ENCODE measurements at places on chromosomes 13 and 19.

- DNase-seq: no peak
Measured at GRCh38 chr13:29591310-29591709, 4.2 kb downstream of the SLC7A1 start.

- DNase-seq: no peak
Measured at GRCh38 chr13:40061466-40062450, 406.3 kb downstream of the COG6 start.

DNA sequence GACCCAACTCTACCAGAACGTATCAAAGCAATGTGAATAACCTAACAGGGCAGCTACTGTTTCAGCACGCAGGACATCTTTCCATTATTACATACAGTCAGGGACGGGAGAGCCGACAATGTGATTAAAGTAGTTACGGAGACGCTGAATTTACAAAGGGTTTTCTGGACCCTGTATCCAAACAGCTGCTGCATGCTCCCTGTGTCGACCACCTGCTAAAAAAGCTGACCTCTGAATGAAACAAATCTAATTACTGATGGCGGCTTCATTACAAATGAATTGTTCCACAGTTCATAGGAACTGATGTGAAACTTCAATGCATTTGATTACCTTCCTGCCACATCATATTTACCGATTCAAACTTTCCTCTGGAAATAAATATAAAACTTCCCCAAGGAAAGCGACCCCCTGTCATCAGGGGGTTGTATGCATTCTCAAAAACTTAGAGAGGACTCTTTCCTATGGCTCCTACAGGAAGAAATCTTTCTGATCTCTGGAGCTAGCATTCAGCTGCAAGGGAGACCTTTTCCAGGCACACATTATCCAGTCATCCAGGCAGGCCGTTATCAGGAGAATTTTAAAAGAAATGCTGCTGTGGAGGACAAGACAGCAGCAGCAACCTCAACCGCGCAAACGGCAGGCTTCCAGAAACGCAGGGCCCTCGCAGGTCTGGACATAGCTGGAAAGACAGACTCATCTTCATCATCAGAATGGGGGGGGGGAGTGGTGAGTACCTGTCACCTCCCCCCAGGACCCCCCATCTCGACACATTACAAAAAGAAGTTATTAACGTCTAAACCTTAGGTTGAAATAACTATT, 3.1 kb downstream of the EFNB2 start:
- no peak for DNase-seq

DNA sequence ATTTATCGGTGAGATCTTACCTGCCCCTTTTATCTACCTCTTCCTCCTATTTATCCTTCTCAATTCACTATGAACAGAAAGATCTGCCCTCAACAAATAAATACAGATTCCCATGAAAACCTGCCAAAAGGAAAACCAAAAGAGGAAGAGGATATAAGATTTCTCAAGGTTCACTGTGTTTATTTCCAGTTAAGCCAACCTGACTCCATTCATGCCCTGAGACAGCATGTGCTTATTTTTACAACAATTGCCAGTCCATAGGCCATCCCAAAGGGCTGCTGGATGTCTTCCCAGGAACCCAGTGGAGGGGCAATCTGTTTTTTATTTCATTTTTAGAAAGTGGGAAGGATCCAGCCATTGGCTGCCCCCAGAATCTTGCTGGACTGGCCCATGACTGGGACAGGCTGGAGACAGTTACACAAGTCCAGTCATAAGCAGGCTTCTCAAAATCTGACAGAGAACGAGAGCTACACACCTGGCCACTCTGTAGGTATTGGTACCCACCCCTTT, 209.1 kb downstream of the IRS2 start:
- no peak for DNase-seq
